NCI-H774 (cell line): ENCODE measurements at places on chromosomes 13 and 19.
A peak's percentile ranks its signal among the peaks of the same experiment; 100 is the strongest.

GRCh38 chr13:46817095-46817494, 20.1 kb upstream of the ESD start:
- DNase-seq, result no peak

DNA sequence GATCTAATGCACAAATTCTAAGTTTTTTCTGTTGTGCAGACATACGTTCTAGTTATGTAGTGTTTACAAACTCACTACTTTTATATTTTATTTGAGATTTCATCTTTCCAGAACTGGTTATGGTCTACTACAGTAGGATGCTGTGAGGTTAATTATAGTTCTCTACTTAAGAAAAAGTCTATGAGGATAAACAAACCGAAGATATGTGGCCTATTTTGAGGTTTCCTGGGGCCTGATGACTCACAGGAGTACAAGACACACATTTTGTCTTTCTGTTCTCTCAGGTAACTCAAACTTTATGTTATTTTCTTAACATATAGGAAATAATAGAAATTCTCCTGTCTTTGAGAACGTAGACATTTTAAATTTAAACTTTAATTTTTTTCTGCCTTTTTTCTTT, 45.1 kb downstream of the PCDH20 start:
- DNase-seq, result no peak

- no peak for DNase-seq
Measured at GRCh38 chr19:56106397-56106849, 14.7 kb downstream of the ZNF787 start.

- DNase-seq, result no peak
Measured at GRCh38 chr13:101939370-101939769, 462.5 kb downstream of the FGF14 start.

- DNase-seq, result no peak
Measured at GRCh38 chr19:19860756-19861390, 4.8 kb upstream of the ZNF253 start.

- DNase-seq, result no peak
Measured at GRCh38 chr13:50220938-50221337, 205.7 kb downstream of the KCNRG start.

DNA sequence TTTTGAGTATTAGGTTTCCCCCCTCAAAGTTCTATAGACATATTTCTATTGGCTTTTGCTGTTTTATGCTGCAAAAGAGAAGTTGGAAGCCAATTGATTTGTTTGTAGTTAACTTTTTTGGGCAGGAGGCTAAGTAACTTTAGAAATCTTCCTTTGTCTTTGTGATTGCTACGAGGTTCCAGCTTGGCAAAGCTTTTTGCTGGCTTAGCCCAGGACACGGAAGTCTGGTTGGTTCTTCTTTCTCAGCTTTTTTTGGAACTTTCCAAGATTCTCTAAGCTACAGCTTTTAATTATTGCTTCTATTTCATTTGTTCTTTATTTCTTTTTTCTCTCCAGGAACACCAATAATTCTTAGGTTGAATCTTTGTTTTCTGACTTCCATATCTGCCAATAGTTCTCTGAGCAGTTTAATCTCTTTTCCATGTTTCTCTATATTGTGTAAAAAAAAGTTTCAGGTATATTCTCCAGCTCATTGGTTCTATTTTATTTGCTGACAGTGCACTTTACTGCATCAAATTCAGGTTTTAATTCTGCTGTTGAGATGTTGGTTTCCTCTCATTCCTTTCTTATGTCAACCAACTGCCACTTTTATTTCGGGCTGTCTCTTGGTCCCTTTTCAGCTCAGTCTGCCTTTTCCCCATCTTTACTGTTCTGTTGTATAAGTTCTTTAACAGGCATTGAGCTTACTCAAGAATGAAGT, 27.8 kb downstream of the MBNL2 start:
- DNase-seq, result no peak

GRCh38 chr13:75384879-75385707, 96.9 kb downstream of the TBC1D4 start:
- peak; percentile 80 for DNase-seq

DNA sequence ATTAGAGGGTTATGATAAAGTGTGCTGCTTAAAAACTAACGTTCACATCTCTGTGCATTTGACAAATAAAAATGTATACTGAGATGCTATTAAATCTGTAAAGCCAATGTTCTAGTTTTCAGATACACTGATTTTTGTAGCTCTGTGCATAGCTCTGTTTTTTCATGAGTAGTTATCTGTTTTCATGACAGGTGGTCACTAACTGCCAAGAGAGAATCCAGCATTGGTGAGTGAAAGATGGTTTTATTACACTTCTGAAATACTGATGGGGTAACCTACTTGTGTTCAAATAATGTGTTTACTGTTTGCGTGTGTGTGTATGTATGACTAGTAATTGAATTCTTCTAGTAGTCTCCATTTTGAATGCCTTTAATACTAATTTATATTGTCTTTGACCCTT, 29.0 kb downstream of the URI1 start:
- DNase-seq, result no peak

DNA sequence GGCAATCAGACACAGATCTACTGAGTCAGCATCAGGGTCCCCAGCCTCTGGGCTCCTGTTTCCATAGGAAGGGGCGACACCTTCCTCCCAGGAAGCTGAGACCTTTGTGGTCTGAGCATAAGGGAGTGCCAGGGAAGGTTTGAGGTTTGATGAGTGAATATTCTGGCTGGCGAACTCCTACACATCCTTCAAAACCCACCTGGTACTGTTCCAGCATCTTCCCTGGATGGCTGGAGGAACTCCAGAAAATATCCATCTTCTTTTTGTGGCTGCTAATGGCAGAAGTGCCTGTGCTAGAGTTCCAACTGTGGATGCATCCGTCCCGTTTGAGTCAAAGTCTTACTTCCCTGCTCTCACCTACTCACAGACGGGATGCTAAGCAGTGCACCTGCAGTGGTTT, 9.2 kb downstream of the INSL3 start:
- DNase-seq, result no peak
